ENCODE measurements at places on chromosomes 2 and 18.

GRCh38 chr2:130190237-130190636, 8.0 kb downstream of the TUBA3E start:
- no peak for DNase-seq

- no peak for DNase-seq
Observed at GRCh38 chr2:209942936-209943605, 59.4 kb upstream of the RPE start.

DNA sequence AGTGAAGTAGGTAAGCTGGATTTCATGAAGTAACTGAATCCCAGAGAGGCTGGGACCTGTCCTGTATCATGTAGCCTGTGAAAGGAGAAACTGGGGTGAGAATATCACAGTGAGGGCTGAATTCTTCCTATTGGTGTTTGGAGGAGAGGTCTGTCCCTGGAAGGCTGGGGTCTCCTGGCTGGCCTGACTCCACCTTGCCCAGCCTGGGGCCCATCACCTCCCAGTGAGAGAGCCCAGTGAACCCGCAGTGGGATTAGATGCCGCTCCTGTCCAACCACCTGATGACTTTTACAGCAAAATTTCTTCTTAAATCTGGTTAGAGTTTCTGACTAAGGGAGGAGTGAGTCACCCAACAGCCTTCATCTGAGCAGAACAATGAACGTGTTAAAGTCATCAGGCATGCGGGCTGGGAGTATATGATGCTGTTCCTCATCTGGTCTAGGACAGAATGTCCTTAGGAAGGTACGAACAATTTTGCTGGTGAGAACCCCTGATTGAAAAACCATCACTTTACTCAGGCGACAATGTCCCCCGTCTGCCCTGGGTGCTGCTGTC, 152.9 kb downstream of the LPIN1 start:
- no peak for DNase-seq

DNA sequence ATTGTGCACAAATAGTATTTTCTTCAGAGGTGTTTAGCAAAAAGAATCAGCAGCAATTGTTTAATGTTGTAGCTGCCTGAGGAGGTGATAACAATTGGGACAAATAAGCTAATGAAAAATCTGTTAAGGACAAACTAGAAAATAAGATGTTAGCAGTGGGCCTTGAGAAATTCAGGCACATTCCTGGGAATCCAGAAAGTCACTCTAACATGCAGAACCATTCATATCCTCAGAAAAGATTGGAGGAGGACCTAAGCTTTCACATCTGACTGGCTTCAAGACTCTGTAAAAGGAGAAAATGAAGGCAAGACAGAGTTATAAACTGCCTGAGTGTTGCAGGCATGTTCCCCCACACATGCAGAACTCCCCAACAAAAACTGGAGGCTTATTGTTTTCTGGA, 353.5 kb upstream of the RGPD4 start:
- no peak for DNase-seq

- DNase-seq, result no peak
Observed at GRCh38 chr2:100053087-100053885, 89.1 kb downstream of the AFF3 start.

DNA sequence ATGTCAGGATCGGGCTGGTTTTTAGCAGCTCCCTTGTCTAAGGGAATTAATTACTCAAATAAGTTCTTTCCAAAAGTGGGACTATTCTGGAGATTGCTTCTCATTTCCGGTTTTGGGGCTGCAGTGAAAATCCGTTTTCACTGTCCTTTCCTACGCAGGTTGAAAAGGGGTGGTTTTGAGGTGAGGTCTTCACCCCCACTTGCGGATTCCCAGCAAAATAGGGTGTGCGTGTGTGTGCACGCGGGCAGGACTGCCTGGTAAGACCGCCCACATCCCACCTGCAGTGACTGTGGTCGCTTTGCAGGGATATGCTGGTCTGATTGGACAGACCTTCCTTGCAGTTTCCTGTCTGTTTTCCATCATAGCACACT, 472 bp upstream of the PLEKHM3 start:
- DNase-seq, result no peak

DNA sequence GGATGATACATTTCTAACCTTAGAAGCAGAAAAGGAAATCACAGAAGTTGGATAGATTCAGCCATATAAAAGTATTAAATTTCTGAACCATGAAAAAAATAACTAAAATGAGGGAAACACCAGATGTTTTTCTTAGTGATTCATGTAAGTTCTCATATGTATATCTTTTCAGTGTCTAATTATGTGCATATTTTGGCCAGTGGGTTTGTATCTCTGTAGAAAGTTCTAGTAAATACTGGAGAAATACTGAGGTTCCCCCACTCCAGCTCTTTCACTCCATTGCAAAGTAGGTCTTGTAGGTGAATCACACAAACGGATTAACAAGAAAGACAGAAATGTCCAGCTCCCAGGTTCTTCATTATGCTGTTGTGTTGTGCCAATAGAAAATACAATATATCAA, 222.3 kb downstream of the NEDD4L start:
- DNase-seq, result no peak

GRCh38 chr18:3472681-3473544, 22.9 kb downstream of the TGIF1 start:
- no peak for DNase-seq

DNA sequence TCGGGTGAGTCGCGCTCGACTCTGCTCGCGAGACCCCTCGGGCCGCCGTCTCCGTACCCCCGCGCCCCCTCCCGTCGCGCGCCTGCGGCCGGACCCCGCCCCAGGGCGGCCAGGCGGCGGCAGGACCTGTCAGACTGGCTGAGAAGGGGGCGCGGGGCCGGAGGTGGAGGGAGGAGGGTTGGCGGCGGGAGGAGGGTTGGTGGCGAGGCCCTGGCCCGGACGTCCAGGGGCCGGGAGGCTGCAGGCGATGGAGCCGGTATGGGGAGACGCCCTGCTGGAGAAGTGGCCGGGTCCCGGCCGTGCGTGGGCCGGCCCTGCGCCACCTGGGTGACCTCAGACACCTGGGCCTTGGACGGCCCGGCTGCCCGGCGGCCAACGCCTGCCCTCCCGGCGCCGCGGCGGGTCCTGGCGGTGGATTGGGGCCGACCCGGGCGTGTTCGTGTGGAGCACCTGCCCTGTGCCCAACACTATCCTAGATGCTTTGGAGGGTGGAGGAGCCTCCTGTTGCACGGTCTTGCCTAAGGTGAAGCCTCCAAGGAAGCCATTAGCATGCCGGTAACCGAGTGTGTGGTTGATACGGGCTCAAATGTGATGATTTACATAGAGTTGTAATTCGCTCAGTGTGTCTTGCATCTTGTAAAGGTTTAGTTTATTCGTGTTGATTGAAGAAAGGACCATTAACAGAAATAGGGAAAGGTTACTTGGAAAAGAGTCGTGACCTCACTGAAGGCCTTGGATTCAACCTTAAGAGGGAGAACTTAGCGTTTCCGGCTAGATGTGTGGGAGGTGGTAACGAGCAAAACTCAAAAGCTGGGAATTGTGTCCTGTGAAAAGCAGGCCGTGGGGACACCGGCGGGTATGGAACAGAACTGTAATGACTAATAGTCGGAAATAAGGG, 550 bp downstream of the MYL12B start:
- no peak for DNase-seq

DNA sequence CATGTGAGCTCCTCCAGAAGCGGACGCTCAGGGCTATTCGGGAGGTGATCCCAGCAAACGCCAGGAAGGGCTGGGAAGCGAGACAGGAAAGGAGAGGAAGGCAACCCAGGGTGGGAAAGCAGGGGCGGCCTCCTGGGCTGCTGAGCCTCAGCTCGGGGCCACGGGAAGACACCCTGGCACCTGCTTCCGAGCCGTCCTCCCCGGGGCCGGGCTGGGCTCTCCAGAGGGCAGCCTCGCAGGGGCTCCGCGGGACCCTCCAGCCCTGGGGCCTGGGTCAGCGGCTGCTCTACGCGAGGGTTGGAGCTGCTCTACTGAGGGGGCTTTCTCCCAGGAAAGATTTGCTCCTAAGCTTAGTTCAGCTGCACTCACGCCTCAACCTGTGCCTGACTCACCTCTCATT, 34.0 kb downstream of the TIMM21 start:
- no peak for DNase-seq

- DNase-seq, result no peak
Observed at GRCh38 chr2:213609570-213610170, 325.4 kb downstream of the SPAG16 start.

- DNase-seq, result no peak
Observed at GRCh38 chr2:173401716-173402326, 47.1 kb downstream of the CDCA7 start.

DNA sequence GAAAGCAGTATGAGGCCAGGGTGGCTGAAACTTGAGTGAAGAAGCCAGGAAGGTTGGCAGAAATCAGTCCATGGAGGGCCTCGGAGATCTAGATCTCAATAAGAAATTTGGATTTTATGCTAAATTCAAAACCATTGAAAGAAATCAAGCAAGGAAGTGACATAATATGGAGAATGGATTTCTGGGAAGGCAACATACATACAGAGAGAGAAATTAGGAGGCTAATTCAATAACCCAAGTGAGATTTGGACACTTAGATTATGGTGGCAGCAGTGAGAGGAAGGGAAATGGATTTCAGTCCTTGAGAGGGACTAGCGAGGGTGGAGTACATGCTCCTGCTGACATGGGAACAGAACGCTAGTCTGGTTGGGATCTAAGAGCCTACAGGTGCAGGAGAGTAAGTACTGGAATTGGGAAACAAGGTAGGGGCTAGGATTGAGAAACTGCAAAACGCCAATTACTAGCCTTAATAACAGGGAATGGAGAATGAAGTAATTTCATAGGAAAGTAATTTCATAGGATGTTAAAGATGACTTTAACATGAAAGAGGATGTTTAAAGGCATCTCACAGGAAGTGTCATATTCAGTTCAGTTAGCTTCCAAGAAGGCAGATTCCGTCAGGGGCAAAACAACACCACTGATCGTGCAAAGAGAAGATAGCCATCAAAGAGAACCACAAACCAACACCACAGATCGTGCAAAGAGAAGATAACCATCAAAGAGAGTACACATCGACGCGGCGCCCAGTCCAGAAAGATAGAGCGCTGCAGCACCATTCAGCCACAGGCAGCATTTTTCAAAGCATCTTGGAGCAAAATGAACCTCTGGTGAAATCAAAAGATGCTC, 27.2 kb downstream of the CDKL4 start:
- DNase-seq, result no peak

DNA sequence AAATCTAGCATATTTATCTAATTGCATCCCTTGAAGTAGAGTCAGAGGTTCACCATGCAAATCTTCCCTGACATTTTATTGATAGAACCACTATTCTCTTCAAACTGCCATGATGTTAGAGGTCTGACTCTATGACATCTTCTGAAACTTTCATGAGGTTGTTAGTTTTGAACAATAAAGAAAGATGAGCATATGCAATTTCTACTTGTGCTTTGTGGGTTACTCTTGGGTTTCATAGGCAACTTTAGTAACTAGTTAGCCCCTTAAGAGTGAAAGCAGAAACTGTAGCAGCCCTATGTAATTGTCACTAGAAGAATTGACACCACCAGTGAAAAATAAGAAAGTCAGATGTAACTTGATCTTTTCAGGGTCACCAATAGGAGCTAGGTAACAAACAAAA, 53.1 kb upstream of the ZEB2 start:
- DNase-seq, result no peak

GRCh38 chr18:69380324-69380723, 20.4 kb upstream of the DOK6 start:
- no peak for DNase-seq

DNA sequence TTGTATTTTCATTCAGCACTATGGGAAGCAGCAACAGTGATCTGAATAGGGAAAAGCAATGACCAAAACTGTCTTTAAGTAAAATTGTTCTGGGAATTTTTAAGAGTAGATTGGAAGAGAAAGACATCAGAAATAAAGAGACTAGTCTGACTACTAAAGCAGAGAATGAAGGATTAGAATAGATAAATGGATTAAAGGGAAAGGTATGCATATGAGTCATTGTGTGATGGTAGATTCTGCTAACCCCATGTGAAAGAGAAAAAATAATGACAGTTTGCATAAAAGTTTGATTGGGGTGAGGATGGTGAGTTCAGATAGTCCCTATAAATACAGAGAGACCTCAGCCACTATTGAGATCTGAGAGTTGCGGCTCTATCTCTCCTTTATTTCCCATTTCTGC, 139.6 kb upstream of the DCC start:
- DNase-seq, result no peak

- DNase-seq, result no peak
Observed at GRCh38 chr2:39210846-39211245, 32.9 kb downstream of the CDKL4 start.

GRCh38 chr2:46489423-46490174, 10.2 kb downstream of the TMEM247 start:
- no peak for DNase-seq

GRCh38 chr2:7819850-7820249, 862.0 kb upstream of the ID2 start:
- no peak for DNase-seq

DNA sequence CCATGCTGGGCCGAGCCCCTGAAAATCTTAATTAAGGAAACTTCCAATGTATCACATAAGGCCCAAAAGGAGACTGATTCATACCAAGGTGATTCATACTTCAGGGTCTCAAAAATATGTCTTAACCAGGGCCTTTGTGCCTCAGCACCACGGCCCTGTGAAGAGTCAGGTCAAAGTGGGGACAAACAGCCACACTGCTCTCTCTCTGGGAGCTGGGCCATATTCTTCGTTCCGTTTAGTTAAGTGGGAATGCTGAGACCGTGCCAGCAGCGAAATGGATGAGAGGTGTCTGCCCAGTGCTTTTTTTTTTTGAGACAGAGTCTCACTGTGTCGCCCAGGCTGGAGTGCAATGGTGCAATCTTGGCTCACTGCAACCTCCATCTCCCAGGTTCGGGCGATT, 9.3 kb upstream of the PTMA start:
- DNase-seq, result no peak

DNA sequence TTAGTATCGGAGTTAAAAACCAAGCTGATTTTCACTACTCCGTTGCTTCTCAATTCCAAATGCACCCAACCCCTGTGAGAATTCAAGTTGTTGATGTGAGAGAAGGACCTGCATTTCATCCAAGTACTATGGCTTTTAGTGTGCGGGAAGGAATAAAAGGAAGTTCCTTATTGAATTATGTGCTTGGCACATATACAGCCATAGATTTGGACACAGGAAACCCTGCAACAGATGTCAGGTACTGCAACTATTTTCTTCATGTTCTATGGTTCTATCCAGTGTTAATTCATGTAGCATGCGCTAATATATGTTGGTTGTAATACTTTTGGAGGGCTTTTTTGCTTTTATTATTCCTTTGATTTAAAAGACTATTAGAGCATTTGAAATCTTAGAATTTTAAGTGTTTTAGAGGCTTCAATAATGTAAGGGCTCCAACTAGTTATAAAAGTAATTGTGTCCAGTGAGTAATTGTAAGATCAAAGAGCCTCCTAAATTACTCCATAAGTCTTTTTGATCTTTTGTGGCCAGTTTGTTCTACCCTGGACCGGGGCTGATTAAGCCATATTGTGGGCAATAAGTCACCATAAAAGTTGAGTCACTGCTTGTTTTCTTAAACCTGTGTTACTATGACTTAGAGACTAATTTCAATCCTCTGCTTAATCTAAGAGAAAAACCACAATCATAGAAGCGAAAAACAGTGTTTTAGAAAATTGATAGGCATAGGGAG, 22.9 kb downstream of the DSG4 start:
- DNase-seq, result no peak

GRCh38 chr18:24987303-24988252, 364.4 kb downstream of the ZNF521 start:
- DNase-seq, result no peak

GRCh38 chr2:65294136-65294535, 66.5 kb downstream of the ACTR2 start:
- DNase-seq, result no peak

Data from glutamatergic neuron (in vitro differentiated cells).